ENCODE measurements at places on chromosomes 5 and 9. TPM values are rescaled to one million over a fixed set of nuclear protein-coding genes. Genes with fewer than 3 reads are reported as not detected.

HTR1A gene
- total RNA-seq = not detected

GFRA3 gene
- 0.17 TPM for total RNA-seq

IL31RA gene
- 3.6 TPM for total RNA-seq

DNA sequence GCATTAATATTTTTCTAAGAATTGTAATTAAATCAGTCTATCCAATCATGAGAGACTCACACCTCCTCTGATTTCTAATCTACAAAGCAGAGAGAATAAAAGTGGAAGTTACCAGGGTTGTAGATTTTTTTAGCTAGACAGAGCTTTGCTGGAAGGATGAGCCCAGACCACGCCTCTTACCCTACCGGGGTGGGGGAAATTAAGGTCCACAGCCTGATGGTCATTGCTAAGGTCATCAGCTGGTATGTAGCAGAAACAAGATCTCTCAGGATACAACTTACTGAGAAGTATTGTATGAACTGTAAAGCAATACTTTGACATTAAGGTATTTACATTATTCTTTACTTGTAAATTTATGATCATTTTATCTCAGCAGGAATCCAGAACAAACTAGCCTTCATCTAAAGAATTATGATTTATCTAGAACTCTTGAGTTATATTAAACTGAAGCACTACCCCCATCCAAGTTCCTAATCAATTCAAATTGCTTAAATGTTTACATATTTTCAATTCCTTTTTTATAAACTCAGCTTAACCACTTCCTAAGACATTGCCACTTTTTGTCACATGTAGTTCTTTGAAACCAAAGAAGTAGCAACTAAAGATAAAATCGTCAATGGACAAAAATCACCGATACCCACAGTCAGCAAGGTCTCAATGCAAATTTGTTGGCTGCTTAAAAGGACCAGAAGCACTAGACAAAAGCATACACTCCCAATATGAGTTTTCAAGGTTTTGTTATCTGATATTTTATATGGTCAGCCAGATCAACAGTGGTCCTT is 225.8 kb upstream of the DAPK1 start:
- DNase-seq = no peak
- peaks cover 37% of the 10 kb centered on the region for H3K27me3 ChIP-seq
- H3K4me1 ChIP-seq = peaks cover 19% of the 10 kb centered on the region
- H3K4me3 ChIP-seq = no peak overlapping the region

GRCh38 chr9:127014216-127014909 is 99.8 kb downstream of the RALGPS1 start:
- H3K36me3 ChIP-seq = no peaks in the 10 kb centered on the region
- H3K4me1 ChIP-seq = no peaks in the 10 kb centered on the region
- peaks cover 54% of the 10 kb centered on the region for H3K27me3 ChIP-seq
- no peak for DNase-seq
- H3K4me3 ChIP-seq = no peak overlapping the region
- no peak overlapping the region for H3K27ac ChIP-seq

DNA sequence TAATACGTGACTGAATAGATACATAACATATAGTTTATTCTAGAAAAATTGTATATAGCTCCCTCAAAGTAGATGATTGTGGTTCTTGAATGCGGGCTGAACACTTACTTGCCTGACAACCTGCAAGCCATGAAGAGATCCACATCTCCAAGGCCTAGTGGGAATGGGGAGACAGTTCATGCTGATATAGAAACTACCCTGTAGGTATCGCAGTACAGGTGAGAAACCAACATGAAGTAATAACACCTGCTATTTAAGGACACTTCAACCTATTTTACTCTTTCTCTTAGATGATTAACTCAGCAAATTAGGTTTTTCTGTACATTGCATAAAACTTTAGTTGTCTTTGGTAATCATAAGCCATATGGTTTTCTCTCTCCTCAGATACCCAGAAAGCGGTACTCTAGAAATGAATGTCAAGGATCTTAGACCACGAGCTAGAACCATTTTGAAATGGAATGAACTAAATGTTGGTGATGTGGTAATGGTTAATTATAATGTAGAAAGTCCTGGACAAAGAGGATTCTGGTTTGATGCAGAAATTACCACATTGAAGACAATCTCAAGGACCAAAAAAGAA is 47.3 kb downstream of the UHRF2 start:
- peak overlapping the region; percentile 42 for H3K27ac ChIP-seq
- DNase-seq = no peak
- peaks cover 20% of the 10 kb centered on the region for H3K4me1 ChIP-seq
- no peak overlapping the region for H3K4me3 ChIP-seq
- H3K36me3 ChIP-seq = peaks cover 31% of the 10 kb centered on the region

DNA sequence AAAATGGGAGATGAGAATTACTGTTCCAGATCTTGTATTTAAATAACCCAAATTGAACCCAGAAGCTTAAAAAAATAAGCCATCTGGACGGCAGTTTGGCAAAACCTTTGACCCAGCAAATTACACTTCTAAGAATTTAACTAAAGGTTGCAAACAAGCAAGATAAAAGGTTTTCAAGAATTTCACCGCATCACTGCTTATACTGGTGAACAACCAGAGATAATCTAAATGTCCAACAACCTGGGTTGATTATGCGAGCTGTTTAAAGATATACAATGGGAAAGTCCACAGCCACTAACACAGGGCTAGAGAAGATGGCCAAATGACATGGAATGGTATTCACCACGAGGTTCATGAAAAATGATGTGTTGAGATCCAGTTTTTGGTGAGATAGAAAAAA is 149.3 kb downstream of the GNAQ start:
- no peak for DNase-seq
- H3K27ac ChIP-seq = no peak overlapping the region
- H3K4me1 ChIP-seq = peaks cover 36% of the 10 kb centered on the region
- H3K4me3 ChIP-seq = no peak overlapping the region
- no peaks in the 10 kb centered on the region for H3K27me3 ChIP-seq

DNA sequence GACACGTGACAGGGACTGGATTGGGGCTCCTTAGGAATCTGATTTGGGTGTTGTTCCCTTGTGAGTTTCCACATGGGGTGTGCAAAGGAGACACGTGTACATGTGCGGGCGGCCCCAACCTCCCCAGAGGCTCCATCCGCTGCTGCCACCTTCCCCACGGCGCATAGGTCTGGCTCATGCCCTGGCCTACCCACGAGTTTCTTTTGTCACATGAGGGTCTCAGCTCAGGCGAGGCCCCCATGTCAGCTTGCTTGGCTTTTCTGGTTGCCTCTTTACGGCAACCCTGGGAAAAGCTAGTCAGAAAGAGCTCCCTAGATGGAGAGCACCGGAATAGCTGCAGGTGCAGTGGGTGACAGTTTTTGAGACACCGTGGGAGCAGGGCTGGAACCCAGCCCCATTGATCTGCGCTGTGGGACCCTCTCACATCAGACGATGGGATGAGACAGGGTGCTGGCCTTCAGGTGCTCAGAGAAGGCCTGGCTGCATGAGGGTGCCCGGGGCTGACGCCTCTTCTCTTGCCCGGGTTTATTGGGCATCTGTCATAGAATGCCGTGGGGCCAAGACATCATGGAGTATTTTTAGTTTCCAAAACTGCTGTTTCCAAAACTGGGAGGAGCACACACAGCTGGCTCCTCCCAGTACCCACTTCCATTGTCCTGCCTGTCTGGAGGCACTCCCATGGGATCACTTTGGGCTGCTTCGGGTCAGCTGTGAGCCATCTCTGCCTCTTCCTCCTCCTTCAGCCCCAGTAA is 107.8 kb downstream of the WNK2 start:
- DNase-seq = no peak
- H3K4me1 ChIP-seq = peaks cover 7% of the 10 kb centered on the region
- no peak overlapping the region for H3K27ac ChIP-seq
- H3K4me3 ChIP-seq = no peak overlapping the region
- no peaks in the 10 kb centered on the region for H3K27me3 ChIP-seq

GRCh38 chr5:64188776-64189175 is 23.1 kb downstream of the RNF180 start:
- no peak overlapping the region for H3K27ac ChIP-seq
- no peak for DNase-seq
- no peak overlapping the region for H3K4me3 ChIP-seq
- H3K36me3 ChIP-seq = no peaks in the 10 kb centered on the region

GRCh38 chr5:124410539-124411488 is 335.6 kb downstream of the ZNF608 start:
- no peak for DNase-seq
- H3K27me3 ChIP-seq = no peaks in the 10 kb centered on the region
- H3K36me3 ChIP-seq = no peaks in the 10 kb centered on the region
- H3K4me1 ChIP-seq = no peaks in the 10 kb centered on the region
- no peak overlapping the region for H3K27ac ChIP-seq
- H3K4me3 ChIP-seq = no peak overlapping the region

DNA sequence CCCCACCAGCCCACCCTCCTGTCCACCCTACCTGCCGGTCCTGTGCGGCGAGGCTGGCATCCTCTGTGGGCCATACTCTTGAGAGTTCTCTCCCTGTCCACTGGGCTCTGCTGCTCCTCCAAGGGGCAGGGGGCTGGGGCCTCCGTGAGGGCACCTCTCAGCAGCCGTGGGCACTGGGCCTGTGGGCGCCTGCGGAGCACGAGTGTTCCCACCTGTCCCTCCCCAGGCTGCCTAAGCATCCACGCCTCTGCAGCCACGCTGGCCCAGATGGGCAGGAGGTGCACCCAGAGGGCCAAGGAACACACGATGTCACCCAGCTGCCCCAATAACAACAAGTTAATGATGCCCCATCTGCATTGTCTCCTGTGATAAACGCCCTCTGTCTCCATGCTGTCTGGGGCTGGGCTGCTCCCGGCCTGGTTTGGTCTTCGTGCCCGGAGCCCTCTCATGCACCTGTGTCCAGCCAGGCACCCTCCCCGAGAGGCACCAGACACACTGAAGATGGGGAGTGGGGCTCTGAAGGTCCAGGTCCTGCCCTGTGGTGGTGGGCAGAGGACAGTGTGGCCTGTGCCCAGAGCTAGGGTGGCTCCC is 114.5 kb downstream of the RXRA start:
- H3K27me3 ChIP-seq = peaks cover 15% of the 10 kb centered on the region
- no peak overlapping the region for H3K4me3 ChIP-seq
- H3K27ac ChIP-seq = no peak overlapping the region
- DNase-seq = no peak
- peaks cover 12% of the 10 kb centered on the region for H3K4me1 ChIP-seq

- H3K4me1 ChIP-seq = no peaks in the 10 kb centered on the region
- no peak overlapping the region for H3K27ac ChIP-seq
- H3K27me3 ChIP-seq = peaks cover 4% of the 10 kb centered on the region
- H3K36me3 ChIP-seq = no peaks in the 10 kb centered on the region
- no peak for DNase-seq
Measured at GRCh38 chr5:121913418-121913817, 48.4 kb upstream of the SRFBP1 start.

GRCh38 chr5:177968661-177969211 is 27.3 kb downstream of the PROP1 start:
- H3K27ac ChIP-seq = no peak overlapping the region
- no peak overlapping the region for H3K4me3 ChIP-seq
- no peaks in the 10 kb centered on the region for H3K36me3 ChIP-seq
- H3K4me1 ChIP-seq = no peaks in the 10 kb centered on the region
- no peak for DNase-seq
- H3K27me3 ChIP-seq = no peaks in the 10 kb centered on the region

DNA sequence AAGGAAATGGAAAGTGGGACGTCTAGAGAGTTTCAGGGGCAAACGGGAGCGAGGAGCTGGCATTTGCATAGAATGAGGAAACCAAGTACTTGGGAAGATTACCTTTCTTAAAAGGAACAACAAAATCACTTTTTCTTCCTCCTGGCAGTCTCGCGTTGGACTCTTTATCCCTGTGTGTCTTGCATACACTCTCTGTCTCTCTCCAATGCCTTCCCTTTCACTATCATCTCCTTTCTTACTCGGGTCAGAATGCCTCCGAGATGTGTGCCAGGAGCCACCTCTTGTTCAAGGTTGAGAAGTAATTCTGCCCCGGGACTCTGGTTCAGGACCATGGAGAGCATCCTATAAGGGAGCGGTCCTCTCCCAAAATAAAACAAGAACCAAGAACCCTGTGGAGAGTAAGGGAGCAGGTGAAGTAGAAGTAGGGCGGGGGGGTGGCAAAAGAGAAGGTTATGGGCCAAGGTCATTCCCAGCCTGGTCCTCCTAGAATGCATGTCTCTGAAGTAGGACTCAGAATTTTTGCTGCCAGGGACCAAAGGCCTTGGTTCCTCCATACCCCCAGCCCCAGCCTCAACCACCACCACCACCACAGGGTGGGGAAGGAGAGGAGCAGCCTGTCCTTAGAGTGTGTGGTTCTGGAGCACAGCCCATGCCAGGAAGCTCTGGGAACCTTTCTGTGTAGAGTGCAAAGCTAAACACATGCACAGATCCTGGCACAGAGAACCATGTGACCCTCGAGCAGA is 72.1 kb upstream of the ARAP3 start:
- H3K36me3 ChIP-seq = no peaks in the 10 kb centered on the region
- H3K4me1 ChIP-seq = peaks cover 7% of the 10 kb centered on the region
- peaks cover 85% of the 10 kb centered on the region for H3K27me3 ChIP-seq
- no peak overlapping the region for H3K27ac ChIP-seq
- peak; percentile 11 for DNase-seq

DNA sequence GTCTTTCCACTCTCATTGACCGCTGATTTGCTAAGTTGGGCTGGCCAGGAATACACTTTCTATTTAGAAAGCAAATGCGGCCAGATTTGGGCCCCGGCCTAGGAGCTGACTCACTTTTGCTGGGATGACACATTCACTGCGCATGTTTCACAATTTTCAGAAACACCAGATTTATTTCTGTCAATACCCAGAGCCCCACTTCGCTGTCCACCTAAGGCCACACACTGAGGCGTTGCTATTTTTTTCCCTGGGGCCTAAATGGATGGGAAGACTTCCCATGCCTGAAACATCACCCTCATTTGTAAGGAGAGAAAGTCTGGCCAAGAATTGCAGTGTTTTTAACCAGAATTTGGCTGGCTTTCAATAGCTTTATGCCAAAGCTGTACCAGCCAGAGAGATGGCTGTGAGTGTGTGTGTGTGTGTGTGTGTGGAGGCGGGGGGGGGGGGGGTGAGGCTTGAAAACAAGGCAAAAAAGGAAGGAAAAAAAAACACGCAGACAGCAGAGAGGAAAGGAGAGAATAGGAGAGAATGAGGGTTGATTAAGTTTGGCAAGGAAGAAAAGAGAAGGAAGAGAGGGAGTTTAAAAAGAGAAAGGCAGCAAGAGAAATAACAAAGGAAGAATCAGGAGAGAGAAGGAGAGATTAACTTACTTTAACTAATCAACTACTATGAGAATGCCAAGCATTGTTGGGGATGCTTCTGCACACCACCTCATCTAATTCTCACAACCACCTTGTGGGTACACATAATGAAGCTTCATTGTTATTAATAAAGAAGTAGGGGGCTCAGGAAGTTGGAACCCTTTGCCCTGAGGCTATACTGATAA is 261.4 kb upstream of the KLF4 start:
- no peaks in the 10 kb centered on the region for H3K36me3 ChIP-seq
- no peak for DNase-seq
- H3K4me3 ChIP-seq = no peak overlapping the region
- H3K4me1 ChIP-seq = no peaks in the 10 kb centered on the region

All from activated T-cell treated with anti-CD3 and anti-CD28 coated beads, Interleukin-2, amount 50 U/mL, for 72 hours (primary cell).